ENCODE measurements at places on chromosomes 4 and X. TPM values are rescaled to one million over a fixed set of nuclear protein-coding genes. Genes with fewer than 3 reads are reported as not detected.

DNA sequence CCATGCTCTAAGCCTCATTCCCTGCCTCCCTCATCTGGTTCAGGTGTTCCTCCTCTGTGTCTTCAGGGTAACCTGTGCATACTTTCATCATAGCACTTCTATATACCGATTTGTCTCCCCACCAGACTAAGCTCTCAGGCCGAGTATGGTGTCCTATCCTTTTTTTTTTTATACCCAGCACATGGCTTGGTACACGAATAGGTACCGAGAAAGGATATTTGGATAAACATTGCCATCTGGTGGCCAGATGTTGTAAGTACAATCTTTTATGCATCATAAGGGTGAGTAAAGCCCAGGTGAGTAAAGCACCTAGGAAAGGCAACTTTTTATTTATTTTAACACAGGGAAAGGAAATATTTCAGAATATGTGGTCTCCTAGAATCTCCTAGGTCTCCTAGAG is 68.4 kb downstream of the MID2 start:
- DNase-seq: peak; percentile 19

GRCh38 chr4:126404549-126404948 is 1089.8 kb downstream of the FAT4 start:
- DNase-seq: no peak

DNA sequence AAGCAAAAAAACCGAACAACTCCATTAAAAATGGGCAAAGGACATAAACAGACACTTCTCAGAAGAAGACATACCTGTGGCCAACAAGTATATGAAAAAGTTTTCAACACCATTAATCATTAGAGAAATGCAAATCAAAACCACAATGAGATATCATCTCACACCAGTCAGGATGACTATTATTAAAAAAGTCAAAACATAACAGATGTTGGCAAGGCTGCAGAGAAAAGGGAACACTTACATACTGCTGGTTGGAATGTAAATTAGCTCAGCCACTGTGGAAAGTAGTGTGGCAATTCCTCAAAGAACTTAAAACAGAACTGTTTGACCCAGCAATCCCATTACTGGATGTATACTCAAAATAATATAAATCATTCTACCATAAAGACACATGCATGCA is 436.3 kb downstream of the KLHL13 start:
- no peak for DNase-seq

GRCh38 chrX:281166-281999 is at the start of gene PLCXD1:
PLCXD1 (plus strand) TSS chrX:281381; CDS start chrX:284188, 2,807 bp downstream.
- no peak for DNase-seq

DNA sequence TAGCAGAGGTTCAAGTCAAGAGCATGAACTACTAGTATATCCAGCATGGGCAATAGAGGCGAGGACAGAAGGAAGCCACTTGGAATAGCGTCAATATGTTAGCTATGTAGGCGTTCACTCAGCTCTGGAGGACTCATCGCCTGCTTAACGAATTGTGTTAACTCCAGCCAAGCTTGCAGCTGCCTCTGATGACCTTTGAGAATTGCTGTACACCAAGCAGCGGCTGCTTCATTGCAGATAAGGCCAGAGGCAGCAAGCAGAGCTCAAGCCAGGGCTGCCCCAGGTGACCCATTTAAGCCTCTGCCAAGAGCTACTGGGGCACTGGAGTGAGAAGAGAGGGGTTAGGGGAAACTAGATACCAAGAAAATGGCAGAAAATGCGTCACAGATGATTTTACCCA is 160.2 kb upstream of the IGFBP7 start:
- DNase-seq: peak; percentile 33

DNA sequence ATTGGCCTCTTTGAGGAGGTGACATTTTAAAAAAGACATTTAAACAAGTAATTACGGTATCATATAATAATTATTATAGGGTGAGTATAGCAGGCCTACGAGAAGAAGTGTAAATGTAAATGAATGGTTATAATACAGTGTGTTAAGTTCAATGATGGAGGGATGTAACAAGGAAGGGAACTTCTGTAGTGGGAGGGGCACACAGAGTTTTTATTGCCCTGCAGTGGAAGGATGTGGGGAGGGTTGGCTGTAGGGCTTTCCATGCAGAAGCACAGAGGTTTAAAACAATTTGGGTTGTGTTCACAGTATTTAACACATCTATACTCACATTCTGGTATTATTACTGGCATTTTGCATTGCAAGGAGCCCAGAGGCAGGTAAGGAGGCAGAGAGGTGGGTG is 41.1 kb downstream of the AFF1 start:
- no peak for DNase-seq

DNA sequence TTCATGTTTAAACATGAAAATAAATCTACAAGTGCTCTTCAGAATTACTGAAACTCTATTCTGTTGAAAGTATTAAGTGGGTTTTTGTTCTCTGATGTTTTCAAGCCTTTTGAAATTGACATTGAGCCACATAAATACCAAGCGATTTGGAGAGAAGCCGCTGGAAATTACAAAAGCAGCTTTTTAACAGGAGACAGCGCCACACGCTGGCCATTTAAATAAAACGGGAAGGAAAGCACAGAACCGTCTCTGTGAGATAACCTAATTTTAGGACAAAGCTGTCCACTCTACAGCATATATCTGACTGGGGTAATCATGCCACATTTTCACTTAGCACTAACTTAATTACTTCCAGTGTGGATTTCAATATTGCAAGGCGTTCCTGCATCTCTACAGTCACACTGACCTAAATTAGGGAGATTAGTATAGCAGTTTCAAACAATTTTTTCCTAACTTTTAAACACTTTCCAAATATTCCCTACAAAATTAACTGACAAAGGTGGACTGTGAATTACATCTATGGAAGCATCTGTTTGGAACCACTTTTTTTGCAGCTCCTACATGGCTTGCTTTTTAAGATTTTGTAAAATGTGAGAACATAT is 6.8 kb upstream of the ANOS1 start:
- peak; percentile 20 for DNase-seq

DNA sequence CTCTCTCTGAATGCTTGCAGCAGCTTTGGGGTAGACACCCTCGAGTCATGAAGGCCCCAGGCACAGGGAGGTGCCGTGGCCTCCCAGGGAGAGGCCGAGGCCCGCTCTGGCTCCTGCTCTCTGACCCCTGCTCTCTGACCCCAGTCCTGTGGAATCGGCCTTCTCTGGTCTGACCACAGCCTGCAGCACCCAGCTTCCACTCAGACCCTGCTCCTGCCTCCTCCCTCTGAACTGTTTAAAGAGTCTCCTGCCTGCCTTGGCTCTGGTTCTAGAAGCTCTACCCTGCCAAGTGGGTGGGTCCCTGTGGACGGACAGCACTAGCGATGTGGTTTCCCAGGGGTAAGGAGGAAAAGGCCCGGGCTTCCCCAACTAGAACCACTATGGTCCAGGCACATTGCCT is 78.2 kb upstream of the TMEM150C start:
- DNase-seq: no peak

CENPVL2 gene
- not detected for total RNA-seq

DNA sequence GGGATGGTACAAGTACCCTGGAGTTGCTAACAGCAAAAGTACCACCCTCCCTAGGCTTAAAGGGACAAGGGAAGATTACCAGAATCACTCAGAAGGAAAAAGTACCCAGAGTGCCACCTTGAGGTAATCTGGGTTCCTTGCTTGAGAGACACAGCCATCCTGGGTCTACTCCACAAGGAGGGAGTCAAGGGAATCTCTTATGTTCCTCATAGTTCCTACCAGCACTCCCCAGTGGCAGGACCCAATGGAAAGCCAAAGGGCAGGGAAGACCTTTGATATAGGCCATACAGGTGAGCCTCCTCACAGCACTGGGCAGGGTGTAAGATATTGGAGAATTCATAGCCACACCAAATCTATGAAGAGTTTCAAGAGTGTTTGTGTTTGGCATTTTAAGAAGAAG is 5.7 kb downstream of the IL2 start:
- peak; percentile 11 for DNase-seq

PLAC8 gene
- total RNA-seq: 0.39 TPM

DCHS2 gene
- total RNA-seq: not detected

DAPP1 gene
- not detected for total RNA-seq

DNA sequence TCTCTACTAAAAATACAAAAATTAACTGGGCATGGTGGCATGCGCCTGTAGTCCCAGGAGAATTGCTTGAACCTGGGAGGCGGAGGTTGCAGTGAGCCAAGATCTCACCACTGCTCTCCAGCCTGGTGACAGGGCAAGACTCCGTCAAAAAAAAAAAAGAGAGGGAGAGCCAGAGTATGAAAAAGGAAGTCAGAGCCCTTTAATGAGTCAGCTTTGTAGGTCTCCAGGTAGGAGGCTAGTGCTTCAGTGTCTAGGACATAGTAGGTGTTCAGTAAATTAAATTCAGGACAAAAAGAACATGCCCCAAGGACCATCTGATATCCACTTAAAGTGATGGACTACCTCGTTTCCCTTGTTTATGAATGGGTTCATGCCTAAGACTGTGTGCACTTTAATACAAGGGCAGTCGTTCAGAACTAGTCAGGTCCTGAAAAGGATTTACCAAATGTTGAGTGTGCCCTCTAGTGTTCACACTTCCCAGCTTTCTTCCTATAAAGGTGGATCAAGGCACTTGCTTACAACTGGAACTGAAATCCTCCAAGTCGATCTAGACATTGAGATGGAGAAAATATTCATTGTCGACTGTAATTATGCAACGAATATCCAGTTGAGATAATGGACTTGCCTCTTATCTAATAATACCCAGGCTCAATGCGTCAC is 29.0 kb downstream of the F9 start:
- peak; percentile 16 for DNase-seq

P2RY8 gene
- 0.20 TPM for total RNA-seq

TMEM164 gene
- total RNA-seq: 8.0 TPM

DNA sequence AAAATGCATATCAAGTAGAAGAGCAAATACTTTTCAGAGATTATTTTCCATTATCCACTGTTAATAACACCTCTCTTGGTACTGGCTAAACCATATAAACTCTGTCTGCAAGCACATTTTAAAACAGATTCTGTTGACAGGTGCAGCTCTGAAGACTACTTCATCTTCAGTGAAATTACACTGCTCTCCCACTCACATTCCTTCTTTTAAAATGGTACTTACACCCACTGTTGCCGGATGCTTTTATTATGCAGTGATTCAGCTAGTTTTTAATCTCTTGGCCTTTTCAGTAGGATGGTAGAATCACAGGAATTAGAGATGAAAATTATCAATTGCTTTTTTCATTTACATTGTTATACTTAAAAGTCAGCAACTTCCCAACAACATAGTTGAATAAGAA is 381.6 kb downstream of the GASK1B start:
- no peak for DNase-seq

SCRG1 gene
- total RNA-seq: 0.12 TPM

- DNase-seq: no peak
Observed at GRCh38 chrX:15931362-15931761, 76.7 kb upstream of the AP1S2 start.

GRCh38 chr4:105715692-105716278 is 7.2 kb downstream of the GSTCD start:
- DNase-seq: peak; percentile 37

TMEM271 gene
- total RNA-seq: not detected

DNA sequence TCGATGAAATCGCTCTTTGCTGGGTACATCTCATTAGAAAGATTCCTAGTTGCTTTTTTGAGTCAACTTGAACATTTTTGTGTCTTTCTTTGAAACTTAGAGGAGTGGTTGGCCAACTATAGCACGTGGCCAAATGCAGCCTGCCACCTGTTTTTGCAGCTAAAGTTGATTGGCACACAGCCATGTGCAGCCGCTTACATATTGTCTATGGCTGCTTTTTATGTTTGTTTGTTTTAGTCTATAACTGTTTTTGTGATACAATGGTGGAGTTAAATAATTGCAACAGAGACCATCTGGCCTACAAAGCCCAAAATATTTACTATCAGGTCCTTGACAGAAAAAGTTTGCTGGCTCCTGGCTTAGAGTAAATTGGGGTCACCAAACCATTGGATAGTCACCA is 86.3 kb downstream of the CLCN4 start:
- no peak for DNase-seq

- peak; percentile 49 for DNase-seq
Observed at GRCh38 chrX:136162827-136163570, 15.7 kb downstream of the FHL1 start.

RAI2 gene
- total RNA-seq: not detected

DNA sequence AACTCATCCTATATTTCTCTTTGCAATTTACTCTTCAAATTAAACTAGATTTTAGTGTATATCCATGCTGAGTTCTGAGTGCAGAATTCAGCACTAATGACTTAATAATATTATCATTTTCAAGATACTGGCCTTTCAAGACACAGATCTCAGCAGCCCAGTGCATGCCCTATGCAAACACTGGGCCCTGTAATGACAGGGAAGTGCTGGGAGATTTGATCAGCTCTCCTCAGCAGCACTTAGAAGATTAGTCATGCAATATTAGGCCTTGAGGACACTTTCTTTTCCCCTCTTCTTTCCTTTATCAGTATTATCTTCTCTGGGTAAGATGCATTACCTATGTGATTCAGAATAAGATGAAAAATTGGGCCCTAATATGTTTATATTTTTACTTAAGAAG is 207.1 kb downstream of the PPP3CA start:
- DNase-seq: no peak

GRCh38 chr4:85842540-85842939 is 367.6 kb downstream of the ARHGAP24 start:
- DNase-seq: peak; percentile 75

DNA sequence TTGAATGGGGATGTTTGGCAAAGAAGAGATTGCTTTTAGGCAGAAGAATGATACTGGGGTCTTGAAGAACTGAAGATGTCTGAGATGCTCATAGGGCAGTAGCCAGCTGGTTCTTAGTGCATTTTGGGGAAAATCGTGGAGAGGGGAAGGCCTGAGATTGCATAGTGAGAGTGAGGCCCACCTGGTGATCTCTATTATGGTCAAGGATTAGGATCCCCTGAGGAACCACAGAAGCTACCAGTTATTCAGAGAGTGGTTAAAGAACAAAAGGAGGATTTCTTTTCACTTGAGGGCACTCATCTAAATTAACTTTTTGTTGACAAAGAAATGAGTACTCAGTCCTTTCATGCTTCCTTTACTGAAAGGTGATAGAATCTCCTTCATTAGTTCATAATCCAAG is 271.3 kb upstream of the HAND2 start:
- no peak for DNase-seq

DNA sequence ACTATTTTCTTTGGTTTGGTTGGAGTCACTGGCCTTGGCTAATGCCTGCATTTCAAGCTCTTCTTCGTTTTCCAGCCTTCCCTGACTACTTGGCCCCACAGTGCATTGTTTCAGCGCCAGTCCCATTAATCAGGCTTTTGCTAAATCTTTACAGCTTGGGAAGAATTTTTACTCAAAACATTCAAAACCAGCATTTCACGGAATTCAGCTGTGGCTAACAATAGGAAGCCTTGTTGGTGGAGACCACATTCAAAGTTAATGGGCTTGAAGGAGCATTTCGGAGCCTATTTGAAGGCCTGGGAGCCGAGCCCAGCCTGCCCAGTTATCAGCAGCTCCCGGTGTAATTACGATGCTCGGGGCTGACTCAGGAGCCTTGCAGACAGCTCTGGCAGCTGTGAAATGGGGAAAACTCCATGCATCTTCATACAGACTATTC is 30.8 kb upstream of the VCX2 start:
- DNase-seq: no peak

SPACA5 gene
- total RNA-seq: 0.78 TPM

- DNase-seq: no peak
Observed at GRCh38 chr4:68984947-68985346, 33.3 kb upstream of the UGT2A3 start.
